ENCODE measurements at places on chromosomes 12 and 14.

DNA sequence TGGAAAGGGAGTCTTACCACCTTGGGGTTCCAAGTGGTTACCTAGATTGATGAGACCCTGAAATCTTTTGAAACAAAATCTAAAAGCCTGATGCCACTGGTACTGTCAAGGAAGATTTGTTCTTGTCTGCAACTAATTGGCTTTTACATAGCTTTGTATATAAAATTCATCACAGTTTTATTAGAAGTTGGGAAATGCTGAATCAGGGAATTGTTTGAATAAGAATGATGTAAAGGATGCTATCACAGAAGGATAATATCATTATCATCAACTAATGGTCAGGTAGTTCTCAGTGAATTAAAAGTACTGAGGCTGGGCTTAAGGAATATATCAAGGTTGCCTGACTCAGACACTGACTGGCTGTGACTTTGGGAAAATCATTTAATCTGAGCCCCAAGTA lies 248.3 kb upstream of the STXBP6 start:
- no peak for DNase-seq

- peak; percentile 27 for DNase-seq
Observed at GRCh38 chr12:4119157-4119761, 154.3 kb upstream of the CCND2 start.

GRCh38 chr14:101037021-101037817 lies 133.7 kb upstream of the RTL1 start:
- DNase-seq: no peak

DNA sequence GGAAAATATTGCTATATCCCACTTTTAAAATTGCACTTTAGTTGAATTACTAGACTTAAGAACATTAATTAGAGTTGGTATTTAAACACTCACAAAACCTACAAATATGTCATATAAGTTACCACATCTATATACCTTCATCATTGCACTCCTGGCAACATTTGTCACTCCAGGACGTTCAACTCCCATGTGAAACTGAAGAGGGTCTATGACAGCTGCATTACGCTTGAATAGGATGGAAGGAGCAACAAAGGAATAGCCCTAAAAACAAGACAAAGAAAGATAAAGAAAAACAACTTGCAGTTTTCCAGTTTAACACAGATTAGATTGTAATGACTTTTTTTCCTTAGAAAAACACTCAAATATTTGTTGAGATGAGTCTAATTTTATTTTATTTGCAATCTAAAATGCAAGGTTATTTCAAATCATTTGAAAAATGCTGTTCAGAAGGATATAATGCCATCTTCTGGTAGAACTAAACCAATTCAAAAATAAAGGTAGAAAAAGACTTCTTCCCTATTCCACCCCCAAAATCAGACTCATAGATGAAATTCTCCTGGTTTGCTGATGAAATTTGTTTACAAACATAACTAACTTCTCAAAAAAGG lies 84.3 kb upstream of the TTC7B start:
- no peak for DNase-seq

GRCh38 chr14:23930742-23931141 lies 22.8 kb upstream of the DHRS4 start:
- no peak for DNase-seq

DNA sequence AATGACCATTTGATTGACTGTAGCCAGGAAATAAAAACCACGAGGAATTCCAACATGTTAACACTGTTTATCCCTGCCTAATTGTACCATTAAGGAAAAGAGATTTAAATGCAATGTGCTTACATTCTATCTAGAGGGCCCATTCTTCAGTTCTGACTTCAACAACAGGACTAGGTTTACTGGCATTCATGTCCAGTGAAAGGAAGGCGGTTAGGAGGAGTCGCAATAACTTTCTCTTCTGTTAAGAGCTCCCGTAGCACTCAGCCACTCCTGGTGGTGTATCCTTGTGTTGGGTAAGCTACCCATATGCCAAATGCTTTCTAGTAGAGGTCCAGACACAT lies 154.7 kb downstream of the STXBP6 start:
- no peak for DNase-seq

GRCh38 chr14:79089576-79089975 lies 919.4 kb downstream of the NRXN3 start:
- DNase-seq: no peak

GRCh38 chr14:36690311-36691040 lies 28.8 kb downstream of the PAX9 start:
- no peak for DNase-seq

GRCh38 chr12:65911321-65911720 lies 87.0 kb downstream of the HMGA2 start:
- DNase-seq: no peak

GRCh38 chr12:40168868-40169267 lies 55.9 kb upstream of the LRRK2 start:
- DNase-seq: no peak

DNA sequence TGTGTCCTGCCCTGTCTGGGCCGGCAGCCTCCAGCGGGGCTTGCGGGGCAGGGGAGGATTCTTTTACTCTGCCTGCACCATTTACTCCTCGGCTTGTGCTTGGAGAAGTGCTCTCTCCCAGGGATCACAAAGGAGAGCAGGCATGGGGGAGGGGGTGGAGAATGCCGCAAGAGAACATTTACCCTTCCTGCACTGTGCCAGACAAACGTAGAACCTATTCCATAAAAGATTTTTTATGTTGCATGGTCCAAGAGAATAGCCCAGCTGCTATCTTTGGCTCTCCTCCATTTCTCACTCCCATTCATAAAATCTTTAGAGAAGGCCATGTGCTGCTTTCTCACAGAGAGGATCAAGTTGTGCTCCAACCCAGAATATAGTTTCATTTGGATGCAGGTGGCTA lies 159.4 kb downstream of the SPTSSA start:
- DNase-seq: no peak

DNA sequence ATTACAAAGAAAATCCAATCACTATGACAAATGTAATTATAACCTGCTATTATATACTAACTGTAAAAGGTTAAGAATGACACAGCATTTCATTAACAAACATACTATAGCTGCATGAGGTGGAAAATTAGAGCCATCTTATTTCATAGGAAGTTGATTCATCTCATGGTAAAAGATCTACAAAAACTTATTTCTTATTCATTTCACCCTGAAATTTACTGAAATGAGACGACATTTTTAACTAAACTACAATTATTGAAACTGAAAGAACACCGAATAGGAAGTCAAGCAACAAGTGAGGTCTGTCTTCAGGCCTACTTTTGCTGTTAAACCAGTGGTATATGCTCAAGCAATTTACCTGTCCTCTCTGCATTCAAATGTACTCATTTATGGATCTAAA lies 87.2 kb downstream of the CEP83 start:
- no peak for DNase-seq

DNA sequence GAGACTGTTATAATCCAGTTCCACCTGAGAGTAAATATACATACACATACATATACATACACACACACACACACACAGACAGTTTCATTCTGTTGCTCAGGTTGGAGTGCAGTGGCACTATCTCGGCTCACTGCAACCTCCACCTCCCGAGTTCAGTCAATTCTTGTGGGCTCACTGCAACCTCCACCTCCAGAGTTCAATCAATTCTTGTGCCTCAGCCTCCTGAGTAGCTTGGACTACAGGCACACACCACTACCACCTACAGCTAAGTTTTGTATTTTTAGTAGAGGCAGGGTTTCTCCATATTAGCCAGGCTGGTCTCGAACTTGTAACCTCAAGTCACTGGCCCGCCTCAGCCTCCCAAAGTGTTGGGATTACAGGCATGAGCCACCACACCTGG lies 8.9 kb upstream of the PHLDA1 start:
- no peak for DNase-seq

- no peak for DNase-seq
Observed at GRCh38 chr14:53715193-53715721, 241.4 kb downstream of the BMP4 start.

GRCh38 chr12:93609281-93610192 lies 37.1 kb downstream of the SOCS2 start:
- DNase-seq: no peak

DNA sequence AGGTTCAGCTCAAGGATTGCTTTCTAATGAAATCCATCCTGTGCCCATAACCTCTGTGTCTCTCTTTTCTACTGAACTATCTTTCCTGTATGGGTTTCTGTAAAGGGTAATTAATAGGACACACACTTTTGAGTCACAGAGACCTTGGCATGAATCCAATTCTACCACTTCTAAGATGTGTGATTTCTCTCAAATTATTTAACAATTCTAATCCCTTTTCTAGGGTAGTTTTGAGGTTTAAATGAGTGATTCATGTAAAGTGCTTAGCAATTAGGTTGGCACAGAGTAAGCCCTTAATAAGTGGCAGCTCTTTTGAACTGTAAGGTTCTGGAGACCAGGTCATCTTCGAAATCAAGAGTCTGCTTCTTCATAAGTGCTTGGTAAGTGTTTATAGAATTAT lies 202.7 kb downstream of the RASSF9 start:
- DNase-seq: no peak

DNA sequence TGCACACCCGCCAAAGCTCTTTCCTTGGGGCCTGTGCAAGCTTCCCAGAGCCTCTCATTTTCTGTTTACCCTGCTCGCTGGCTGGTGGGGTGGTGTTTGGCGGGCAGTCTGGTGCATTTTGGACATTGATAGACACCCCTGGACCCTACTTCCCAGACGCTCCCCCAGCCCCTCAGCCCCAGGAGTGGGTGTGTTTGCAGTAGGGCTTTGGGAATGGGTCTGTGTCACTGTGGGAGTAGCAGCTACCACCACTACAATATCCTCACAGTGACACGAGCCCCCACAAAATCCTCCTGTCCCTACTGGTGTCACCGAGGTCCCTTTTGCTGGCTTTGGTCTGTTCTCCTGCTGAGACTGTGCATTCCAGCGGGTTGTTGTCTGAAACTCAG lies 371.3 kb downstream of the TMEM121 start:
- DNase-seq: no peak

GRCh38 chr12:92143686-92144630 lies 1.7 kb downstream of the BTG1 start:
- peak; percentile 60 for DNase-seq

GRCh38 chr12:65510584-65511050 lies 232.1 kb downstream of the MSRB3 start:
- DNase-seq: no peak

DNA sequence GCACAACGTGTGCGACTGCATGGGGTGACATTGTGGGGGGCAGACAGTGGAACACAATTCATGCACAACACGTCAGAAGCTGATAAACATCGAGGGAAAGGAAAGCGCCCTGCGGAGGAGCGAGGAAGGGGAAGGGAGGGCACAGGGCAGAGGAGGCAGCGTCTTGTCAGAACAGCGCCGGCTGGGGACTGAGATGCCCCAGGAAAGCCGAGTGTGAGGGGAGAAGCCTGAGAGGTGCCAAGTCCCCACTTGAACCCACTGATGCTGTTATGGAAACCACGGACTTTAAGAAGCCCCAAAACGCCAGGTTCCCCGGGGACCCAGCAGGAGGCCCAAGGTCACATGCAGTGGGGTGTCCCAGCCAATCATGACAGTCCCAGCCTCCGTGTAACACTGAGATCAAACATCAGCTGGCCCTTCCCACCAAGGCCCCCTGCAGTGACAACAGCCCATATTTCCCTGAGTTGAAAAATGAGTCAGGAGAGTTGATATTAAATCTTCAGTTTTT lies 70.0 kb downstream of the GALNT9 start:
- no peak for DNase-seq

- DNase-seq: no peak
Observed at GRCh38 chr14:95523815-95524448, 7.5 kb upstream of the SYNE3 start.

DNA sequence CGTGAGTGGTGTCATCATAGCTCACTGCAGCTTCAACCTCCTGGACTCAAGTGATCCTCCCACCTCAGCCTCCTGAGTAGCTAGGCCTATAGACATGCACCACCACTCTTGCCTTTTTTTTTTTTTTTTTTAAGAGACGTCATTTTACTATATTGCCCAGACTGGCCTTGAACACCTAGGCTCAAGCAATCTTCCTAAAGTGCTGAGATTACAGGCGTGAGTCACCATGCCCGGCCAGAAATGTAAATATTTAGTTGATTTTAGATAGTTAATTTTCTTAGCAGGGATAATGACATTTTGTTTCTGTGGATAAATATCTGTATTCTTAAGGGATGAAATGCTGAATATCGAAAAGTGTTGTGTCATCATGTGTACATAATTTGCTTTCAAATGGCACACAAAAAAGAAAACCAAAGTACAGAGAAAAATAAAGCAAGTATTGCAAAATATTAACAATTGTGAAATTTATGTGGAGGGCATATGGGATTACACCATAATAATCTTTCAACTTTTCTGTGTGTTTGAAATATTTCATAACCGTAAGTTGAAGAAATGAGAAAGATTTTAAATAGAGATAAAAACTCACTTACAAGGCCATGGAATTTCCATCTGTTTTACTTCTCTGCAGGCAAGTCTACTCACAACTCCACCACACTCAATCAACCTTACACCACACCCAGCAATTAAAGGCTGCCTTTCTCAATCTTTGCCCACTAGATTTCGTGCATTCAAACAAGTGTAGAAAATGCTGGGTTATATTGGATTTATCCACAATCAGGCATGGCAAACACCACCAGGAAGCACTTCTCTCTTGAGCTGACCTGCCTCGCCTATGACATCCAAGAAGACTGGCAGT lies 93.7 kb downstream of the SPTSSA start:
- DNase-seq: no peak

GRCh38 chr12:67827820-67828383 lies 161.3 kb upstream of the IFNG-AS1 start:
- no peak for DNase-seq

DNA sequence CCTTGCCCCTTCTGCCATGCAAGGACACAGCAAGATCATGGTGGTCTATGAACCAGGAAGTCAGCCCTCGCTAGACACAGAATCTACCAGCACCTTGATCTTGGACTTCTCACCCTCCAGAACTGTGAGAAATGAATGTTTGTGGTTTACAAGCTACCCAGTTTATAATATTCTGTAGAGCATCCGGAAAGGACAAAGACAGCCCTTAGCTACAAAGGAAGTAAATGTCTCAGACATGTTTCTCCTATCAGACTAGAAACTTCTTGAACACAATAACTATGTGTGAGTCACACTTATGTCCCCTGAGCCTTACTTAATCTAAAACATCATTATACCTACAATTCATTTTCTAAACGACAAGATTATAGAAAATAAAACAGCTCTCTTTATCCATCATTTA lies 176.7 kb downstream of the KLHL28 start:
- DNase-seq: no peak

GRCh38 chr12:59808317-59808910 lies 212.6 kb downstream of the SLC16A7 start:
- no peak for DNase-seq

GRCh38 chr12:31431721-31432240 lies 105.8 kb upstream of the SINHCAF start:
- DNase-seq: no peak

- no peak for DNase-seq
Observed at GRCh38 chr12:118052324-118053070, 8.5 kb downstream of the WSB2 start.

GRCh38 chr14:67705211-67705610 lies 3.5 kb downstream of the RDH12 start:
- DNase-seq: no peak

- DNase-seq: no peak
Observed at GRCh38 chr14:34496679-34497513, 34.9 kb upstream of the SPTSSA start.
